ENCODE measurements at places on chromosomes 3 and 15.

DNA sequence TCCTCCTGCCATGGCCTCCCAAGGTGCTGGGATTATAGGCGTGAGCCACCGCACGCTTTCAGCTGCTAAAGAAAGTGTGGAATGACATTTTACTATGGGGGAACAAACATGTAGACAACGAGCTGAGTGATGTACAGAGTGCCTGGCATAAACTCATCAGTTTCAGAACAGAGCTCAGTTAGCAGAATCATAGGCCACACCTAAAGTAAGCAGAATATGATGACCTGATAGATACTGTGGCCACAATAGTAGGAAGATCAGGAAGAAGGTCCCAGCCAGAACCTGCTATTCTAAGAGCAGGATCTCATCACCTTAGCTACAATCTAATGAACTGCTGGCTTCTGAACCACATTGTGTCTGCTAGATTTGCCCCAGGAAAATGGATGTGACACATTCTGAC, 158.3 kb downstream of the TPRG1 start:
- DNase-seq: no peak

DNA sequence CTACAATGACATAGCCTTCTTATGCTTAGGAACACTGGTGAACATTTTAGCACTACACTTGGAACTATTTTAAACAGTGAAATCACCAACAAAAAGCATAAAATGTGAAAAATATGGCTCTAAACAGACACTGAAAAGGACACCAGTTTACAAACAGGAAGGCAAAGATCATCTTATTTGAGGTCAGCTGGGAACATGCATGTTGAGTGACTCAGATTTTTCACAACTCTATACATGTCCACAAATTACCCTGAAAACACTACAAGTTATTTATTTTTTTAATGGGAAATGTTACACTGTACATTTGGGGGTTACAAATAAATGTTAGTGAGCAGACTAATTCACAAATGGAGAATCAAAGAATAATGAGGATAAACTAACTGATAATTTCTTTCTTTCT, 12.5 kb upstream of the GK5 start:
- no peak for DNase-seq

GRCh38 chr3:31312400-31312799, 220.3 kb upstream of the STT3B start:
- no peak for DNase-seq

GRCh38 chr3:172286548-172287148, 161.6 kb downstream of the GHSR start:
- DNase-seq: no peak

- DNase-seq: no peak
Measured at GRCh38 chr15:63022181-63022580, 20.4 kb upstream of the TPM1 start.

- DNase-seq: no peak
Measured at GRCh38 chr3:181896605-181897004, 184.9 kb downstream of the SOX2 start.

DNA sequence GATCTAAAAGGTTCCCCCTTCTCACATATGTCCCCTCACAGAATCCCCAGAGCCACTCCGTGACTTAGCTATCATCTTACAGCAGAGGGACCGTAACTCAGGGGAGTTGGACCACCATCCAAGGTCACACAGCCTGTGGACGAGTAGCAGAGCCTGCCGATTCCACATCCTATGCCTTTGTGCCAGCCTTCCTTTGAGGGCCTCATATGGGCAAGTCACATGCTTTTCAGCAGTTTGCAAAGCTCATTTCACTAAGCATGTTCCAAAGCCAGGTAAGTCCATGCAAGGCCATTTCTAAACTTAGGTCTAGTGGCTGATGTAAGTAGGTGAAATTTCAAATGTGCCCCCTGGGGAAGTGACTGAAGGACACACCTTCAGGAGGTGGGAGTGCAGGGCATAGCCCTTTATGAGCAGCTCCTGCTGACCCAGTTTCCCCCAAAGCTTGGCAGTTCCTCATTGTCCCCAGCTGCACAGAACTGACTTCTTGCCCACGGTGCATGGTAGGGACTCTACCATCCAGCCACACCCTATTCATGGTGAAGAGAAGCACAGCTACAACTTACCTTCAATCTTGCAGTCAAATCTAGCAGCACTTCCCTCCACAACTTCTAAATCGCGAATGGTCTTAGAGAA, 33.3 kb upstream of the HACD2 start:
- no peak for DNase-seq

- DNase-seq: no peak
Measured at GRCh38 chr3:141680620-141681389, 57.3 kb upstream of the RNF7 start.

DNA sequence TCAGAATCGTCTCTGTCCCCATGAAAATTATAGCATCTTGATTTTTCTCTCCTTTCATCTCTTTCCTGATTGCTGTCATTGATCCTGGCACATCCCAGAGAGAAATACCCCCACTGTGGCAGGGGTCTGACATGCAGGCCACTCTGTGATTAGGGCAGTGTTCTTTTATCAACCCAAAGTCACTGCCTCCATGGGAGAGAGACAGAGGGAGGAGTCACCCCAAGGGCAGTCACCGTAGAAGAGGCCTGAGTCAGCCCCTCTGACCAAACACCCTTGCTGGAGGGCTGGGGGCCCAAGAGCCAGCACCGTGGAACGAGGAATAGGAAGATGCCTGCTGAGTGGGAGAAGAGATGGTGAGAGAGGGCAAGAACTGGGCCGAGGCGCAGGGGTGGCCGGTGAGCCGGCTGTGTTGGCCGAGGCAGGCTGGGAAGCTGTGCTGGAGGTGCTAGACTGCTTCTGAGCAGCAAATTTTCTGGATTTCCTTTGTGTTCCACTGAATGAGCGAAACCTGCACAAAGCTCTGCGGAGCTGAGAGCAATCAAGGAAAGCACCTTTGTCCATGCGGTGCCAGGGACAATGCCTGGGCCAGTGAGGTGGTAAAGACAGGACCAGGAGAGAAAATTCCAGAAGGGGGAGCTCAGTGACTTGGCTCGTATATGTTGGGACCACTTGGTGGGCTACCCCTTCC, 103.8 kb downstream of the ADCY5 start:
- DNase-seq: no peak

GRCh38 chr3:35633332-35634124, 5.8 kb upstream of the ARPP21 start:
- no peak for DNase-seq

Measured in stimulated activated CD4-positive, alpha-beta T cell treated with anti-CD3 and anti-CD28 coated beads, Interleukin-12 subunit alpha, Interleukin-12 subunit beta, amount 100 ng/mL, for 4 hours (primary cell).